ENCODE measurements at places on chromosomes 2 and 18.

- DNase-seq: no peak
Observed at GRCh38 chr2:74952575-74952974, 5.9 kb upstream of the POLE4 start.

DNA sequence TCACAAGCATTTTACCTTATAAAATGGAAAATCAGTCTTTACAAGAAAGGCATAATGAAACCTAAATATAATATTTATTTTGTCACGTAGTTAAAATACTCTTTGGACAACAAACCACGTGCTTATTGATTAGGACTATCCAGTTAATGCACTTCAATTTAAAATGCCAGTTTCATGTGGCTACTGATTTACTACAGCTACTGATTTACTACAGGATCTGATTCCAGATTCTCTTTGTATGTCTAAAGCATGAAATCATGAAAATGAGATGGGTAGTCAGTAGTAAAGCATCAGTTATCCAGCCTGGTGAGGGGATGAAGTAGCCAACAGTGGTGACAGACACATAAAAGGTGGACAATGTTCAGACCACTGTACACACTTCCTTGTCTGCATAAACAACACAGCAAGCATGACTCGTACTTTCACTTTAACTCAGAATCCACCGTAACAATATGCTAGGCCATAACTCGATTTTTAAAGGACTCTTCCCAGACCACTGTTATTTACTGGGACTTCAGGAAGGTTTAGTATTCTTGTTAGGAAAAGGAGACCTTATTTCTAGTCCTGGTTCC, 24.9 kb downstream of the ACAA2 start:
- DNase-seq: peak; percentile 22

GRCh38 chr18:76353046-76353445, 142.0 kb downstream of the ZNF516 start:
- DNase-seq: no peak

- DNase-seq: no peak
Observed at GRCh38 chr2:67498931-67499330, 101.8 kb downstream of the ETAA1 start.

- no peak for DNase-seq
Observed at GRCh38 chr18:34595690-34596089, 114.4 kb upstream of the DTNA start.

- no peak for DNase-seq
Observed at GRCh38 chr2:38448692-38449410, 71.8 kb upstream of the ATL2 start.

GRCh38 chr2:152623076-152623740, 94.1 kb downstream of the PRPF40A start:
- DNase-seq: no peak

All from A549 (cell line).